H54 (cell line): ENCODE measurements at places on chromosomes 4 and X.
A peak's percentile ranks its signal among the peaks of the same experiment; 100 is the strongest.

DNA sequence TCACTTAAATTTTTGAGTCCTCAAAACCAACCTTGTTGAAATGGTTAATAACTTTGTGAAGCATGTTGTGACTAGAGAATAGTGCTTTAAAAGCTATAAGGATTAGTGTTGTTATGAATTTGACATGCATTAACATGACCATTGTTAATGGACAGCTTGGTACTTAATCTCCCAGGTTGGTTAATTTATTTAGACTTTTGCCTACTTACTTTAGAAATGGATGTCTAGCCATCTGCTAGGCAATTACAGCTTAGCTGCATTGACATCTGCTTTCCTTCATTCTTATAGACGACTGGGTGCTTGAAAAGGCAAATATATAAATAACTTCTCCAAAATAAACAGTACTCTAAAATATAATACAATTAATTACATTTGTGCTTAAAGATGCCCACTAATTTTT lies 368.0 kb downstream of the CCSER1 start:
- no peak for DNase-seq

DNA sequence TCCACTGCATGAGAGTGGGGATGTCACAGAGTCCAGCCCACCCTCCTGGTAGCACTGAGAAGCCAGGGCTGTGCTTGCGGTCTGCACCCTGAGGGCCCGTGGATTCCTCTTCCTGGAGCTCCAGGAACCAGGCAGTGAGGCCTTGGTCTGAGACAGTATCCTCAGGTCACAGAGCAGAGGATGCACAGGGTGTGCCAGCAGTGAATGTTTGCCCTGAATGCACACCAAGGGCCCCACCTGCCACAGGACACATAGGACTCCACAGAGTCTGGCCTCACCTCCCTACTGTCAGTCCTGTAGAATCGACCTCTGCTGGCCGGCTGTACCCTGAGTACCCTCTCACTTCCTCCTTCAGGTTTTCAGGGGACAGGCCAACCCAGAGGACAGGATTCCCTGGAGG lies 2.7 kb downstream of the MAGEA1 start:
- DNase-seq, result no peak

GRCh38 chrX:11386001-11386523 lies 92.8 kb downstream of the AMELX start:
- DNase-seq, result no peak

DNA sequence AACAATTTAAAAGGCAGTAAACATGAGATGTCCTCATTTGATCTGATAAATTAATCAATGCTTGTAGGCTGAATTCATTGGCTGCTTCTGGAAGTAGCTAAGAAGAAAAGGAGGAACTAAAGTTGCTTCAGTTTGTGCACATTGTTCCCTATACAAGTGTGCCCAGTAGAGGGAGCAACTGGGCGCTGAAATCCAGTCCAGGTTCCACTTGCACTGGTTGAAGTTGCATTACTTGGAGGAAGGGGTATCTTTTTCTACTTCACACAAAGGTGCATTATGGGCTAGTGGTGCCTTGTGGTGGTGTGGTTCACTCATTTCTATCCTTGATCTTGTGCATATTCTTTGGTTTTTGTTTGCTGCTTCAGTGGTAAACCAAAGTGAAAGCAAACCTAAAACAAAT lies 67.9 kb upstream of the SOX3 start:
- no peak for DNase-seq

- DNase-seq, result no peak
Observed at GRCh38 chrX:9775930-9776329, 10.3 kb upstream of the GPR143 start.

DNA sequence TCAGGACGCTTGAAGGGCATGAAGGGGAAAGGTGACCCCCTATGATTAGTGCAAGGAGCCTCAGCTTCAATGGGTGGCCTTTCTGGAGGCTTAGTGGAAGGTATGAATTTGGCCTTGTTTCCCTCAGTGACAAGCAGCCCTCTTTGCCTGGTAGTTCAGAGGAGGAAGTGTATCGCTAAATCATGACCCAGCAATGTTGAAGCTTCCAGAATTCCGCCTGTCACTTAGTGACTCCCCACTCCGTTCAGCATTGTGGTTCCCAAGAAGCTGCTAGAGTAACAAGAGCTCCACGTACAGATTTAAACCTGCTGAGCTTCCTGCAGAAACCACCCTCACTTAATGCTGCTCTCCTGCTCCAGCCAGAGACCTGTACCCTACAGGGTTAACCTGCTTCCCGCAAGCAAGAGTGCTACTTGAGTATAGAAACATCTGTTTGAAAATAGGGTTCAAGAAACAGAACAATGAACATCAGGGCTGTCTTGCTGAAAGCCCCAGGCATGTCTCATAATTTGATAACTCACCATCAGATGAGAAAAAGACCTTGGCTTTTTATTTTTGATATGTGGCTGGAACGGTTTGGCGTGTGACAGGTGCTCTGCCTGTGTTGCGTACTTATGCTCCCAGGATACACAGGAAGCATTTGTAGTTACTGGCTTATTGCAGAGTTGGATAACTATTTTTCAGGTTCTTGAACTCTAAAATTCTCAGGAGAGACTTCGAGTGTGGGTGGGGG lies 105.2 kb downstream of the UCHL1 start:
- DNase-seq, result peak; percentile 12

DNA sequence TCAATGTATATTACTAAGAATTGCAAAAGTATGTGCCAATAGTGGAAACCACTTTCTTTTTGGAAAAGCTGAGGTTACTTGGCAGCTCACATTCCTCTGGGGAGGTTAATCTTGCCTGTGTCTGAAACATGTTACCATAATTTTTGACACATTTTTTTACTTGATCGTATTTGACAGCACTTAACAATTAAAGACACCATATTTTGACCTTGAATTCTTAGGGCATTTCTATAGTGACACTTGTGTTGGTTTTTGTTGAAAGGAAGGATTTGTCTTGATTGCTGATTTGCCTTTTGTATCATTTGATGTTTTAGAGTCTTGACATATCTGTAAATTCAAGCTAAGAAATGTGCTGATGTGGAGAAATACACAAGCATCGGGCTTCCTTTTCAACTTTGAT lies 2135.5 kb downstream of the PCDH7 start:
- DNase-seq, result no peak

DNA sequence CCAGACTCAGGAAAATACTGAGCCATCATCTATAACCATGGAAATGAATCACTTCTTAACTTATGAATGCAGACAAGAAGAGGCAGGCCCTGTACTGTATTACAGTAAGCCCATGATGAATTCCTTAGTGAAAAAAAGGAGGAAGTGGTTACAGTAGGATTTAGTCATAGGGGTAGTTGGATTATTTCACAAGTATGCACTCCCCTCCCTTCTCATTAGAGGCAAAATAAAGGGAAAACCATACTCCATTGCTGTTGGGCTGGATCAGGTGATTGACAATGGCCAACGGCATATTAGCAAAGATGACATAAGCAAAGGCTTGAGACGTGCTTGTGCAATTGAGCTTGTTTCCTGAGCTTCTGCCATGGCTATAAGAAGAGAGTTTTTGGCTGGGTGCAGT lies 181.1 kb upstream of the PRPS2 start:
- DNase-seq, result peak; percentile 7

DNA sequence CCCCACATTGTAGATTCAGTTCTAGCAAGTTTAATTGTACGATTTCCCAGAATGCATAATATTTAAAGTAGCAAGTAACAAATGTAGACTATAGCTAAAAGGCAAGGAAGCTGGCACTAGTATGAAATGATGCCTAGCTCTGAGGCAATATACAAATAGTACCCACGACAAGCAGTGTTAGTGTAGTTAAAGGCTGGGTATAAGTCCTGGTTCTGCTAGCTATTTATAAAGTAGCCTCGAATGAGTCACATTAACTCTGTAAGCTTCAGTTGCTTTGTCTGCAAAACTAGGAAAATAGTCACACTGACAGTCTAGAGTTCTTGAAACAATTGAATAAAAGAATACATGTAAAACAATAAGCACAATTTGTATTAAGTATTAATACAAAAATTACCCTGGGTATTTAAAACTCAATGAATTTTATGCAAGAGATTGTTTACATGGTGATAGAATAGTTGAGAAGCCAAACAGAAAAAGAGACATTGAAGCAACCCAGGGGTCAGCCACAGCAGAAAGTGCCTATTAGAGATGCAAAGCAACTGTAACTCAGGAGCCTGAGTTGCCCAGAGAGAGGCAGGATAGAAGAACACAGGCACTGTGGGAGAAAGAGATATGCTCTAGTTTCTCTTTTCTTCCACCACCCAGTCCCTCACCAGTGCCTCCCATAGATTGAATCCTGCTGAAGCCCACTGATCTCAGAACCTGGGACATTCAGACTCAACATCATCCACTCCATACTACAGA lies 949.0 kb downstream of the C4orf33 start:
- DNase-seq, result no peak

GRCh38 chr4:123064390-123064789 lies 142.0 kb upstream of the NUDT6 start:
- no peak for DNase-seq

DNA sequence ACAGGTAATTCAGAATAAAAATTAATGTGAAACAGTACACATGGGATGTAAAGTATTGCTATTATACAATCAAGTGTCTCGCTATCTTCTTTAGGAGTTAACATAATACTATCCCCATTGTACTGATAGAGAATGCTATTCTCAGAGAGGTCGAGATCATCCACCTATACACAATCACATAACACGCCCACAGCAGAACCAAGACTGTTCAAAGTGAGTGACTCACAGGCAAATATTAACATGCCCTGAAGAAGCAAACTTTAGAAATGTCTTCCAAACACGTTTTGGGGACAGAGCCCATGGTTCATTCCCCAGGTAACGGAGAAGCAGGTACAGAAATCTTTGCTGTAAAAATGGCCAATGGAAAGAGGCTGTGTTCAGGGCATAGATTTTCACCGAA lies 50.1 kb upstream of the PHKA2 start:
- no peak for DNase-seq

DNA sequence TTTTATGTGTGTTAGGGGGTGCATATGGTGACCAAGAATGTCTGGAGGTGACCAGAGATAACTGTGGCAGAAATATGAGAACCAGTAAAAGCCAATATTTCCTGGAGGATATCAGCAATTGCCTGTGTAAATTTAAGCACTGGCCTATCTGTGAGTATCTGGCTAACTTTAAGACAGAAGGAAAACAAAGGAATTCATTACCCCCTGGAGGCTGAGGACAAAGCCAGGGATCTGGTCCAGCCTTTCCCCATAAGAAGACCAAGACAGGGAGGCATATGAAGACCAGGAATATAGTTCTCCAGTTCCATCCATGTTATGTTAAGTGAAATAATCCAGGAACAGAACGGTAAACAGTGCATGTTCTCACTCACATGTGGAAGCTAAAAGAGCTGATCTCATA lies 49.2 kb downstream of the MFAP3L start:
- no peak for DNase-seq

DNA sequence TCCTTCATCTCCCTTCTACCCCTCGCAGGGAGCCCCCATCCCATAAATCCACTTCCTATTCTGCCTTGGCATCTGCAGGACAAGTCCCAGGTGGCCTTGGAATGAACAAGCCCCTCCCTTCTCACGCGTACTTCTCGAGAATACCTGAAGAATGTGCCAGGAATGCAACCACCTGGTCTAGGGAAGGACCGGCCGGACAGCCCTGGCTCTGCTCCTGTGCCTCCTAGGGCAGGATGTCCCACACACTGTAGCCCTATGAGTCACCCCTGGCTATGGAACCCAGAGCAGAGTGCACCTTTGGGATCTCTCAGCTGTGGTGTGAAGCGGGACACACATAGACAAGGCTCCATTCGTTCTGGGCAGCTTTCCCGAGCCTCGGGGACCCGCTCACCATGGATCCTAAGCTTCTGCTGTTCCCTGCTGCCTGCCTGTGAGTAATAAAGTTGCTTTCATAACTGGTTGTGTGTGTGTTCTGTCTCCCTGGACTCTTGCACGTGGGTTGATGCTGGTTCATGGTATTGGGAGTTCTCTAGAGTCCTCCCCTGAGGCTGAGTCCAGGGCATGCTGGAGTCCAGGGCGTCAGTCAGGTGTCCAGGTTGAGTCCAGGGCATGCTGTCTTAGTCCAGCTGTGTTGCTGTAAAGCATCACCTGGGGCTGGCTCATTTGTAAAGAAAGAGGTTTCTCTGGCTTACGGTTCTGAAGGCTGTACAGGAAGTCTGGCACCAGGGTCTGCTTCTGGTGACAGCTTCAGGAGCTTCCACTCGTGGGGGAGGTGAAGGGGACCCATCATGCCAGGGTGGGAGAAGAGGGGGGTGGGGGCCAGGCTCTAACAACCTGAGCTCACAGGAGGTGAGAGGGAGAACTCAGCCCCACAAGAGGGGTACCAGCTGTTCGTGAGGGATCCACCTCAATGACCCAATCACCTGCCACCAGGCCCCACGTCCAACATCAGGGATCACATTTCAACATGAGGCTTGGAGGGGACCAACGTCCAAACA lies 7.4 kb upstream of the PDE6B start:
- no peak for DNase-seq

DNA sequence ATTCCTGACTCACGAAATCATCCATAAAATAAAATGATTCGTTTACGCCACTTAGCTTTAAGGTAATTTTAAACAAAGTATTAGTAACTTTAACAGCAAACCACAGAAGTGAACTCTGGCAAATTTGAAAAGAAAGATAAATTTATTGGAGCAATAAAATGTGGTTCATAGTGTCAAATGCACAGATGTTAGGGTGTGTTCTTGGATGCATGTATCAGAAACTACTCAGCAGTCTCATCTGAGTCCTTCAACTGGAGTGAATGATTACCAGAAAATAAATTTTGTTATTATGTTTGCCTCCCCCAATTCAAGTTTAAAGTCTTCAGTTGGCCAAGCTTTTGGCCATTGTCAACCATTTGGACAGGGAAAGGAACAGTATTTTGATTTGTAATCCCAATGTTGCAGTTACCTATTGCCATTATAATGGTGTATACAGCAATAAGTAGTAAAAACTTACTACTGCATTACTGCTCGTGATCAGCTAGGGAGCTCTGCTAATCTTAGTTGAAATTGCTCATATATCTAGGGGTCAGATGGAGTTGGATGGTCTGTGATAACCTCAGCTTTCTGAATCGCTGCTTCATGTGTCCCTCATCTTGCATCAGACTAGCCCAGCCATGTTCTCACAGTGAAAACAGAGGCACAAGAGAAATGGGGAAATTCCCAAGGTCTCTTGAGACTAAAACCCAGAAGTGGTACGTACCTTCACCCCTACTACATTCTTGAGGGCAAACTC lies 254.6 kb upstream of the KCNIP4 start:
- no peak for DNase-seq

DNA sequence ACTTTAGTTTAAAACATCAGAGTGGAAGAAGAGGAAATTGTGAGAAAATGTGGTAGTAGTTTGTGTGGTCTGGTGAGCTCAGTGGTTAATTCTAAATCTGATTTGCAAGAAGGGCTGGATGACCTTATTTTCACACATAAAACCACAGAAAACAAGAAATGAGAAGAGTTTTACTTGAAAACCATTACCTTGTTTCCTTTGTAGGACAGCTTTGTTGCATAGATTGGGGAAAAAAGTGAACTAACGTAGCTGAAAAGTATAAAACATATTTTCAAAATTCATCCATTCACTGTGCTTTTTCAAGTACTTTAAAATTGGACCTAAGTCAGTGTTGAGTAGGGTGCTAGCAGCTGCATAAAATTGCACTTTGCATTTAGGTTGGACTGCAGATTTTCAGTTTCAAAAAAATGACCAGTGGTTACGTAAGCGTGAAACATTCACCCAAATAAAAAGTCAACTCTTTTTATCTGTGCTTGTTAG lies 211.3 kb downstream of the ARHGAP10 start:
- DNase-seq, result no peak

GRCh38 chr4:136476753-136477152 lies 1055.5 kb downstream of the PCDH18 start:
- DNase-seq, result no peak
